GM23248 (cell line): ENCODE measurements at places on chromosomes 7 and 10. TPM values are rescaled to one million over a fixed set of nuclear protein-coding genes. Genes with fewer than 3 reads are reported as not detected.

- no peak for DNase-seq
Observed at GRCh38 chr7:157467496-157468212, 130.8 kb downstream of the DNAJB6 start.

- peak; percentile 6 for DNase-seq
Observed at GRCh38 chr7:131826960-131827359, 270.5 kb upstream of the PODXL start.

Gene CPEB3
- 0.63 and 1.1 TPM in 2 replicates for total RNA-seq

- DNase-seq: peak; percentile 21
Observed at GRCh38 chr7:78528964-78529363, 730.4 kb downstream of the PHTF2 start.

GRCh38 chr10:14185316-14186045 is 145.2 kb downstream of the FRMD4A start:
- peak; percentile 4 for DNase-seq

Gene PTEN
- total RNA-seq: 79.4 and 93.9 TPM in 2 replicates

Gene MKI67
- total RNA-seq: 9.5 and 12.2 TPM in 2 replicates

Gene GRID2IP
- total RNA-seq: not detected in 2 replicates

Gene PHYH
- 13.4 and 19.1 TPM in 2 replicates for total RNA-seq

DNA sequence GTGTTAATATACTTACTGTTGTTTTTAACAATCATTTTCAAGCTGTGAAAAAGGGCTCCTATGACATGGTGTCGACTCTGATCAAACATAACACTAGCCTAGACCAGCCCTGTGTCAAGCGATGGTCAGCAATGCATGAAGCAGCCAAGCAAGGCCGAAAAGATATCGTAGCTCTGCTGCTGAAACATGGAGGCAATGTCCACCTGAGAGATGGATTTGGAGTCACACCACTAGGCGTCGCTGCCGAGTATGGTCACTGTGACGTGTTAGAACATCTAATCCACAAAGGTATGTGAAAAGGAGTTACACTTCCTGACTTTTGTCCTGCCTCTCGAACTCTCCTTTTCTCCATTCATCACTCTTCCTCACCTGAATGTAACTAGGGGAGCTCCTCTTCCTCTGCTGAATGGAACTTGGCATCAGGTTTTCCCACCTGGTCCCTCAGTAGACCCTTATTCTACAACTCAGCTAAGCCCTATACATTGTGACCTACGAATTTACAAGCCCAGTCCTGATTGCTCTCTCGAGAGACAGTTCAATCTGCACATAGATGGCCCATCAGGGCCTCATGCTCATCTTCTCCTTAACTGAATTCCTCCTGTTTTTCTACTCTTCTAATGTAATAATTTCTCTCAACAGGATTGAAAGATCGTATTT is 23.0 kb downstream of the ASB15 start:
- peak; percentile 22 for DNase-seq

- no peak for DNase-seq
Observed at GRCh38 chr7:124662937-124663336, 102.7 kb downstream of the GPR37 start.

Gene AGR2
- total RNA-seq: not detected in 2 replicates

DNA sequence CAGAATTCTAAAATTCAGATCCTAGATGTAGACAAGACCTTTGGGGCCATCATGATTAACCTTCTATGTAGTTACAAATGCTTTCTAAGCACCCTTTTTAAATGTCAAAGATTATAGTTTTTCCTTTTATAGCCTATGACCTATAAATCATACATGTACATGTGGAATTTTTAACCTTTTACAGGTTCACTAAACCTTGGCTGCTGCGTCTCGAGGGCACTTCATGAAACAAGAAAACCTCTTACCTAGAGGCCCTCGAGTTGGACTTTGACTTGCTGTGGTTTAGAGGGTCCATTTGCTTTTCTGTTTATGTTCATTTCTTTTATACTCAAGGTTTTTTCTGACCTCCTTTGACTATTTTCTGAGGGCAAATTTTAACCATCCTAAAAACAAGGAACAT is 302.2 kb downstream of the CSTF2T start:
- DNase-seq: no peak

GRCh38 chr7:19410106-19410505 is 264.9 kb upstream of the FERD3L start:
- peak; percentile 49 for DNase-seq

DNA sequence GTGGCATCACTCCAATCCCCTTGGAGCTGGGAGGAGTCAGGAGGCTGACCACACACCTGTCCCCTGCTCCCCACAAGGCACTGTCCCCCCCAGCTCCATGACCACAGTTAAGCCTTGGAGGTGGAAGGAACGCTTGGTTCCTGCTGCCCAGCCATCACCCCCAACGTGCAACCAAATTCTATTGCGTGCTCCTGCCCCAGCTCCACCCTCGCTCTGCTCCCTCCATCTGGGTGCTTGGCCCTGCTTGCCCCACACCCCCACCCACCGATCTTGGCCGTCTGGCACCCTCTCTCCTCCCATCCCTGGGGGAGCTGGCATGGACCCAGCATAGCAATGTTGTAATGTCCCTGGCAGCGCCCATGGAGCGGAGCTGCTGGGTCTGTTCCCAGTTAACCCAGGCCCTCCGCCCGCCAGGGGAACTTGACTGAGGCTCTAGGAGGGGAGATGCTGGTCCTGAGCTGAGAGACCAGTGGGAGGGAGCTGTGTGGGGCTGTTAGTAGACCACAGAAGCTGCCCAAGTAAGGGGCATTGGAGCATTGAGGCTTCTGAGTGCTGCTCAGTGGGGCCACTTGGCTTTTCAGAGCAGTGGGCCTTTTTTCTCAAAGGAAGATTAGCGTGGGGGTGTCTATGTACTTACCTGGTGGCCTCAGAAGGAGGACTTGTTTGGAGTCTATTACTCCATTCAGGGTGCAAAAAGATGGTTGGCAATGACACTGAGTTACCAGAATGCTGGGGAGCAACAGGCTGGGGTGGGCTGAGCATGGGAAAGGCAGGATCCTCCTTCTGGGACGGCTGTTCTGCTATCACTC is 1.1 kb downstream of the EPHB6 start:
- peak; percentile 15 for DNase-seq

DNA sequence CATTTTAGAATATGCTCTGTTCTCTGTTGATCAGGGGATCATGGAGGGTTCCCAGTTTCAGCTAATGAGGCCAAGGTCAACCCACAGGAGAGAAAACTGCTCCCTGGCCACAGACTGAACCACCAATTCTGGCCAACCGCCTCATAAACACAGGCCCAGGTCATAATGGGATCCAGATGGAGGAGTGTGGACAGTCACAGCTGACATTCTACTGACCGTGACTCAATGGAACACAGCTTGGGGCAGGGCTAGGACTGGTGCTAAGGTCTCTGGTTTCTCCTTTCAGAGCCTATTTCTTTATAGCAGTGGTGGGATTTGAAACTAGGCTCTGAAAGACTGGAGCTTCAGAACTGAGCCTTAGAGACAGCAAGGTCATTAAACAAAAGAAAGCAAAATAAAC is 68.3 kb downstream of the HIPK2 start:
- peak; percentile 95 for DNase-seq

GRCh38 chr10:117653170-117653515 is 110.6 kb downstream of the EMX2 start:
- DNase-seq: peak; percentile 96

- no peak for DNase-seq
Observed at GRCh38 chr10:10930979-10931743, 86.5 kb upstream of the CELF2 start.

GRCh38 chr10:130160775-130161174 is 24.6 kb downstream of the GLRX3 start:
- no peak for DNase-seq

Gene NAT16
- total RNA-seq: not detected in 2 replicates

DNA sequence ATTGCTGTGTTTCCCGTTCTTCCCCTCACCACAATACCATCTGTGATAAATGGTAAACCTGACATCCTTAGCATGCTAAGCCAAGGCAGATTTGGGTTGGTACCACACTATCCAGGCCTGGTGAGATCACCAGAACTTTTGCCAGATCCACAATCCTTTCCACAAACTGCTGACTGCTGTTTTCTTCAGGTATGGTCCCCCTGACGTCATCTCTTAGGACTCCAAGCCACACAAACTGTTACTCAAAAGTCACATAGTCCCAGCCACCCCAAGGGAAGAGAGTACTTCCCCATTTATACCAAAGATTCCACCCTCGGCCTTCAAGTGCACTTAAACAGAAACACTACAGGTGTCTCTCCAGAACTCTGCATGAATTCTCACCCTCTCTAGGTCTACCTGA is 34.8 kb downstream of the SLC25A13 start:
- DNase-seq: no peak

Gene PDE6C
- not detected in 2 replicates for total RNA-seq

Gene KIAA1217
- 4.7 and 5.4 TPM in 2 replicates for total RNA-seq

GRCh38 chr10:77849039-77849664 is 77.4 kb downstream of the DLG5 start:
- DNase-seq: no peak

DNA sequence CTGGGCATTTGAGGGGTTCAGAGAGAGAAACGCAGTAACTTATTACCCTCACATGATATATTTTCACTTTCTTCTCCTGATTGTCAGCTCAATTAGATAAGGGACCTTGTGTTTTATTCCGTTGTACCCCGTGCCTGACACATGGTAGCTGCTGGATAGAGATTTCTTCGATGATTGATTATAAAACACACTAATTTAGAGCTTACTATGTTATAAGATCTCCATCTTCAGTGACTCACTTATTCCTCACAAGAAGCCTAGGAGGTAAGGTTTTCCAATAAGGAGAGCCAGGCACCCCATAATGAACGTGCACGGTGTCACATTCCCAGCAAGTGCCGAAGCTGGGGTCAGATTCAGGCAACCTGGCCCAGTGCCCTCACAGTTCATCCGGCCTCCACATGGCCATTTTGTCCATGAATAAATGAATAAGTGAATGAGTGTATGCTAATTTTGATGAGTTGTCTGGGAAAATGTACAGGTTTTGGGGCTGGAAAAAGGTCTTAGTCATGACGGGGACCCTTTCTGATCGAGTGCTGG is 138.1 kb upstream of the CDCA7L start:
- peak; percentile 56 for DNase-seq

GRCh38 chr10:106973716-106974115 is 190.8 kb downstream of the SORCS1 start:
- DNase-seq: no peak

DNA sequence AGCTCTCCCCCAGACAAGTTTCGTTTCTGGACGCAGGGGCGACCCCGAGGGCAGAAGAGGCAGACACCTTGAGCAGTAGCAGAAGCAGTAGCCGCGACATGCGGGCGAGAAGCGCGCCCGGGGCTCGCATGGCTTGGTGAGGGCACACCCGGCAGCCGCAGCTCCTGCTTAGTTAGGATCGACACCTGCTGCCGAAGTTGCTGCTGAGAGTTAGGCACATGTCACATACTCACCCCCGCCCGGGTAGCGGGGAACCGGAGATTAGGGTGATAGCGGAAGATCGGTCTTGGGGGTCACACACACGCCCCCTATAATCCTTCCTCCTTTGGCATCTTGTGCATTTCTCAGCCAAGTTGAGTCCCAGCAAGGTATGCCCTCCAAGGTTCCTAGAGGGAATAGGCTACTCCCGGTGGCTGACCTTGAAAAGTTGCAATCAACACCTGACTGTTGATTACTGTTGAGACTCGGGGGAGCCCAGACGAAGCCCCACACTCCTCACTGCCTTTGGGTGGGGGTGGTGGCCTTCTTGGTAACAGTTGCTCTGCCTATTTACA is 668 bp downstream of the GPR37 start:
- no peak for DNase-seq

- no peak for DNase-seq
Observed at GRCh38 chr10:8438603-8439002, 384.1 kb downstream of the GATA3 start.

Gene CUZD1
- 0.11 and 0.13 TPM in 2 replicates for total RNA-seq

- no peak for DNase-seq
Observed at GRCh38 chr10:48457949-48458661, 146.8 kb downstream of the ARHGAP22 start.

DNA sequence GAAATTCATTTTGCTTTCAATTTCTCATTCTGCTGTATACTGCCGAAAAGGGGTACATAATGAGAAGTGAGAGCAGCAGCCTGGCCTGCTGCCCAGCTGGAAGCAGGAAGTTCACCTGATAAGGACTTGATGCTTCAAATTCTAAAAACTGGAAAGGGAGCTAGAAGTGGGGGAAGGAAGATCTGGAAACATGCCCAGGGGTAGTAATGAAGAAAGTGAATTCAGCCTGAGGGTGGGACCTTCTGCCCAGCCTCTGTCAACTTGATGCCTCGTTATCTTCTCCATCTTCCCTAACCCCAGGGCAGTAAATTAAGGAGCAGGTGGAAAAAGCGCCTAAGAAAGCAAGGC is 69.4 kb downstream of the ARMH3 start:
- DNase-seq: no peak

Gene PSD
- total RNA-seq: 1.0 and 11.3 TPM in 2 replicates

GRCh38 chr10:88911851-88912250 is 31.8 kb downstream of the STAMBPL1 start:
- no peak for DNase-seq
